NCI-H82 (cell line): ENCODE measurements at places on chromosomes 1 and 21.

GRCh38 chr1:111956155-111956771 is 33.2 kb downstream of the KCND3 start:
- DNase-seq: no peak

DNA sequence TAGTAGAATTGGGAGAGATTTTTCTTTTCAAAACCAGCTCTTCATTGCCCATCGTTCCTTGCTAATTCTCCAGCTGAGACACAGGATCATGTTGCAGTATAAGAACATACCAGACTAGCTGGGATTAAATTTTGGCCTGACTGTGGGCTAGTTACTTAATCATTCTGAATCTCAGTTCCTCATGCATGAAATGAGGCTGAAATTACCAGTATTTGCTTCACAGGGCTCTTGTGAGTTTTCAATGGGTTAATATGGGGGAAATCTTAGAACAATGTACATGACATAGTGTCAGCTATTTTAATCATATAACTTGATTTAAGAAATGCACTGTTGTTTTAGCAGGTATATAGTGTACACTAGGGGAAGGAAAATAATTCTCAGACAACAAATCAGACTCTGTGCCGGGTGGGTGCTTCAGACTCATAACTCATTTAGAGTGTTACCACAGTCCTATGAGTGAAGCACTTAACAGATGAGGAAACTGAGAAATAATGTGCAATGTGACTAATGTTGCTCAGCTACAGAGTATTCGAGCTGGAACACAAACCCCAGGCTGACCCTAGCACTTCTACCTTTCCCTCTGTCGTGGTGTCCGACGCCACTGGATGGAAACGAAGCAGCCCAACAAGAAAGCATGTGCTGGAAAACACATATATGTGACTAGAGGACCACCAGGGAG is 137.6 kb upstream of the SGIP1 start:
- DNase-seq: peak; percentile 60

- no peak for DNase-seq
These were observed 129.9 kb downstream of the C1orf94 start for GRCh38 chr1:34306568-34306967.

- DNase-seq: no peak
These were observed 547.3 kb upstream of the PLXNA2 start for GRCh38 chr1:208791456-208791855.

DNA sequence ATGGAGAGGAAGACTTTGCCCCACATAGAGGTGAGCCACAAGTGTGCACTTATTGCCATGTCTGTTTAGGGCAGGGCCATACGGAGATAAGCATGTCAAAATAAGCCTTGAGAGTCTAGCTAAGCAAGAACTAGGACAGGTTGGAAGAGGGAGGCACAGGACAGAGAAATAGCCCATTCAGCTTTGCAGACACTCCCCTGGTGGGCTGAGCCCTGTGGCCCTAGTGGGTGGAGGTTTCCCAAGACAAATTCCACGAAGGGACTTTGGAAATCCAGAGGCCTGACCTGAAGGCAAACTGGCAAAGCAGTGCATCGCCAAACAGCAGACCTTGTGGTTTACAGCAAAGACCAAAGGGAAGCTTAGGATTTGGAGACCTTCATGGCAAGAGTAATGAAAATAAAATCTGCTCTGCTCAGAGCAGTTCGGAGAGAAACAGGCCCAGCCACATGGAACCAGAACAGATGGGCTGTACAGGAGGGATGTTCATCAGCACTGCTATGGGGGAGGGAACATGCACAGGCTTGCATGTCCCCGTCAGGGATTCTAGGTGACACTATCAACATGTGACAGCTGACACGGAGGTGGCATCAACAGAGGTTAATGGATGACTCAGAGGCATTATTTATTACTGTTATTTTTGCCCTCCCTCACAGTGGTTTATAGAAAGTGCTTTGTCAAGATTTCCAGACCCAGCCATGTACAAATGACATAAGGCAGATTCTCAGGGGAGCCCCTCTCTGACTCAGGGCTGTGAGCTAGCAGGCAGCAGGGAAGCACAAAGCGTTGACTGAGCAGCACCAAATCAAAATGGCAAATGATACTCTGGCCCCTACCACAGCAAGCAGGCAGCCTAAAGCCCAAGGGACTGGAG is 90.1 kb upstream of the IRF2BP2 start:
- DNase-seq: peak; percentile 92

DNA sequence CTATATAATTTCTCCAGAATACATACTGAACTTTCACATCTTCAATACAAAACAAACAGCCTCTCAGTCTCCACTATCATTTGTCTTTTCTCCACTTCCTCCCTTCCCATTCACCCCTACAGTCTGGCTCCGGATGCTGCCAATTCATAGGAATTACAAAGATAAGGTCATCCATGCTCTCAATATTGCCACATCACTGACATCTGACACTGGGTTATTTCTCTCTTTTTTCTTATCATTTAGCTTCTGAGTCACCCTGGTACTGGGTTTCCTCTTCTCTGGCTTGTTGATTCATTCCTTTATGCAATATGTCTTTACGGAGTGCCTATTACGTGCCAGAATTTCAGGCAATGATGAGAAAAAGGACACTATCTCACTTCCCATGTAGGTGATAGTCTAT is 3.1 kb upstream of the SH3BP5L start:
- DNase-seq: no peak

GRCh38 chr1:54323324-54323739 is 82.9 kb downstream of the SSBP3 start:
- DNase-seq: no peak

DNA sequence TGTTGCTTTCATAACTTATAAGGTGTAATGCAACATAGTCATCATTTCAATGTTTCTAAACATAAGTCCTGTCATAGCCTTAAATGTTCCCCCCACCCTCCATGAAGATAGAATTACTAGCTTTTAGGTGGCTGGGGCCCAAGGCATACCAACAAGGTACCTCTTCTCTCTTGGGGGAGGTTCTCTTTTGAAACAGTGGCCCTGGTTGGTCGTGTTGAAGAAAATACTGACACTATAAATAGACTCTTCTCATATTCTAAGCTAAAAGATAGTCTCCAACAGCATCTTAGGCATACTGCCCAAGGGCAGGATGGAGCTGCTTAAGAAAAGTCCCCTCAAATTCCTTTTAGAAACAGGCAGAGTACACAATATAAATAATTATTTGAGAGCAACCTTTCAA is 255.0 kb downstream of the FAF1 start:
- DNase-seq: no peak

DNA sequence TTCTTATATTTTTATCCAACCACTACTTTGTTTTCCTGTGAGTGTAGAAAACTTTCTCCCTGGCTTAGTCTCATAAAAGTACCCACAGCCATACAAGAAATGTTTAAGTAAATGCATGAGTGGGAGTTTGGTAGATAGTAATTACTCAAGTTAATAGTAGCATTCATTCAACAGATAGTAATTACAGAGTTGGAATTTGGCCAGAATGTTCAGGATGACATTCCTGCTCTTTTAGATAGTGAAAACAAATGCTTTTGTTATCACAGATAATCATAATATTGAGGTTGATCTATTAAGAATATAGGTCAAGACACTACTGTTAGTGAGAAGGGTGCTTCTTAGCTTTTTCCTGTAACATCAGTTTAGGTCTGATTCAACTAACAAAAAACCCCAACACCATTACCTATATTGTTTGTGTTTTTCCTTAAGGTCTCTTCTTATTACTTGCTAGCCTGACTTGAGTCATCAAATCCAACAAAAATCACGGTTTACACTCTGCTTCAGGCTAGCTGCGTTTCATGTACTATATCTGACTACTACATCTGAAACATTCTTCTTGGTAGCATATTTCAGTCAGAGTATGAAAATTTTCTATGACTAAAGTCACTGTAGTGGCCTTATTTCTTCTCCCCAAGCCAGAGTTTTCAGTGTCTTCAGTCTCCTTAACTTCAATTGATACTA is 163.7 kb downstream of the HS2ST1 start:
- no peak for DNase-seq

DNA sequence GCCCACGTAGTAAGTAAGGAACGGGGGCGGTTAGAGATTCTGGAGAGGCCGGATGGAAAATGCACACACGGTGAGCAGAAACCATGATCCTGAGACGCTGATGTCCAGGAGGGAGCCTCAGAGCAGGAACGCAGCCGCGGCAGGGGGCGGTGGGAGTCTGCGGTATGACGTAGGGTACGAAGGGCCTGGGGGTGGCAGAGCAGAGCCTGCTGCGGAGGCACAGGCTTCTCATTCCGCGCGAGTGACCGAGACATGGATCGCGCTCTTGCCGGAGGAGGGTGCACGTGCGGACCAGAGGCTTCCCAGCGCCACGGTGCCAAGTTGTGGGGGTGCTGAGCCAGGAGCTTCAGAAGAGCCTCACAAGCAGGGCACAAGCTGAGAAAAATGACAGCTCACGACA is 176.2 kb downstream of the KIF26B start:
- no peak for DNase-seq

DNA sequence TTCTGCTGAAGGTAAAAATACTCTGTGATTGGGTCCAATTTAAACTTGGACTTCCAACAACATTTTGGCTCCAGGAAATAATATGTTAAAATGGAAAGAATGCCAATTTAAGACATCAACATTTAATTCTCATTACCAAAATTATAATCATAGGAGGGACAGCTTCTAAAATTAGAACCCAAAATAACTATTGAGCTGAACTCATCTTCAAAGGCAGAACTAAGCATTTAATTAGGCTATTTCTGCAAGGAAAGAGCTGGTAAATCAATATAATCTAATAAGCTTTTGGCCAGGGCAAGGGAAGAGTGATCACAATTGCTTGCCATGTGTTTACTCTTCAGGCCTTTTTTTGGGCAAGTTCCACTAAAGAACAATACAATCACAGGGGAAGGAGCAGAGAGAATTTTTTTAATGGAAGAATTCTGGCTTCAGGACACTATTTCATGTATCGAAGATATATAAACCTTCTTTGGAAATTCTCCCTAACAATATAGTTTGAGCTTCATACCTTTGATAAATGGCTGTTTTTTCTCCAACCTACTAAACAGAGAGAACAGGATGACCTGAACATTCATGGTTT is 133.1 kb upstream of the PTBP2 start:
- DNase-seq: no peak

- DNase-seq: no peak
These were observed 456 bp downstream of the COL8A2 start for GRCh38 chr1:36124404-36125128.

DNA sequence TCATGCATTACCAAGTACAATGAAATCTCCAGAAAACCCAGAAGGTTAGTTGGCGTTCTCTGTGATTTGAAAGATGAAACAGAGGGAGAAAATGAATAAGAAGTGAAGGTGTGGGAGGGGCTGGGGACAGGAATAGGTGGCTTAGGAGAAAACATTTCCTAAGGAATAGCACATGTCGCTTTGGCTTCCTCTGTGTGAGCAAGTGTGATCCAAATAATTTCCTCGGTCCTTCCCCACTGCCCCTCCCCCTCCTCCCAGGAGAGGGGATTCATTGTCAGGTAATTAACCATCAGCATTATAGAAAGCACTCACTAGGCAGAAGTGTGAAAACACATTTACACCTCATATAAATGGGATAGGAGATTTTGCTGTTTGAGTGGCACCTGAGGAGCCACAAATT is 105.5 kb downstream of the NUF2 start:
- no peak for DNase-seq

GRCh38 chr1:232643251-232643650 is 13.3 kb upstream of the SIPA1L2 start:
- no peak for DNase-seq

- DNase-seq: peak; percentile 63
These were observed 4.1 kb downstream of the PABPC4 start for GRCh38 chr1:39572379-39573096.

DNA sequence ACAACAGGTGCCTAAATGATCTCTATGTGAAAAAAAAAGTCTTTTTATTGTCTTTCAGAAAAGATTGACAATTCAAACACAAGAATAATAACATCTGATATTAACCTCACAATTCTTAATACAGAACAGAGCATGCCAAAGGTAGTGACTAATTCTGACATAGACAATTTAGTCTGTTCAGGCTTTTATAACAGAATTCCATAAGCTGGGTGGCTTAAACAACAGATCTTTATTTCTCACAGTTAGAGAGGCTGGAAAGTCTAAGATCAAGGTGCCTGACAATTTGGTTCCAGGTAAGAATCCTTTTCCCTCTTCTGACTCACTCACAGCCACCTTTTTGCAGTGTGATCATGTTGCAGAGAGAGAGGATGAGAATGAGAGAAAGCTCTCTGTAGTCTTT is 27.0 kb downstream of the DPYD start:
- no peak for DNase-seq

- DNase-seq: no peak
These were observed 1.6 kb upstream of the LEFTY2 start for GRCh38 chr1:225942574-225942973.

GRCh38 chr1:245001252-245001651 is 136.9 kb upstream of the HNRNPU start:
- DNase-seq: no peak

GRCh38 chr1:90176530-90176929 is 181.6 kb downstream of the ZNF326 start:
- no peak for DNase-seq

GRCh38 chr1:1275836-1276235 is 2.2 kb upstream of the UBE2J2 start:
- DNase-seq: no peak

DNA sequence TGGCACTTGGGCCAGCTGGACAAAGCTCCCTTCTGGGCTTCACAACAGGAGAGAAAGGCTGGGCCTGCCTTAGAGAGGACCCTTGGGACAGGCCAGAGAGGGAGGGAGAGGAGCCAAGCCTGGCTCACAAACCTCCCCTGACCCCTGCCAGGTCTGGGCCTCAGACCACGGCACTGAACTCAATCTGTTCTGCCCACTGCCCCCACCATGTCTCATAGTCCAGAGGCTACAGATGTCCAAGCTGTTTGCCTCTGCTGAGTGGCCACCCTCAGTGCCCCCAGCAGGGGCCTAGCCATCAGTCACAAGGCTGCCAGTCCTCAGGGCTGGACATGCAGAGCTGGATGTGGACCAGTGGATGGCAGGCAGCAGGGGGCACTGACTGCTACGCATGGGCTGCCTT is 13.0 kb upstream of the DMBX1 start:
- no peak for DNase-seq

DNA sequence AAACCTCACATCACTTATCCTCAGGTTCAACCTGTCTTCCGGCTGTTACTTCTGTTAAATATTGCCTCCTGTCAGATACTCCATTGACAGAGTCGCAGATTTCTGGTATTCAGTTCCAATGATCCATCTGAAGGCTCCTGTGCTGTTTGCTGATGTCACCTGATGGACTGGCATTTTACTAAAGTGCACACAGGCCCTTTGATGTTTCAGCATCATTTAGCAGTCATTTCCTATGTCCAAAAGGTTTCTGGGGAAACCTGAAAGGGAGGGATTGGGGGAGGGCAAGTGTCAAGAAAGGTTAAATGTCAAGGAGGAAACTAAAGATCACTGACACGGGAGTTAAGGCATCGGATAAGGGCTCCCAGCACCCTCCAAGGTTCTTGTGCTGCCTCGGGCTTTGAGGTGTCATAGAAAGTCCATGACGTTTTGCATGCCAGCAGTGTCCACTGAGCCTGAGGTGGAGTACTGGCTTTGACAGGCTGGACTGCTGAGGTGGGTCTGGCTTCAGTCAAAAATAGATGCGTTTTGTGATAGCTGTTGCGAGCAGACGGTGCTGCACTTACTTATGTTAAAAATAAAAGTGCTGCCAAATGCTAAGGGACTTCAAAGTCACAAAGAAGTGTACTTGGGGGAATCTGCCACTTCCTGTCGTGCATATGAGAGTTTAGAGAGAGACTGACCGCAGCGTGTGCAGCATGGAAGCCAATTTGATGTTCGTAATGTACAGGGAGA is 30.8 kb downstream of the XCL2 start:
- no peak for DNase-seq
